T-helper 17 cell (primary cell): ENCODE measurements at places on chromosomes 6 and 20. TPM values are rescaled to one million over a fixed set of nuclear protein-coding genes. Genes with fewer than 3 reads are reported as not detected.
A peak's percentile ranks its signal among the peaks of the same experiment; 100 is the strongest.

GRCh38 chr6:85640821-85641220 lies 1.9 kb downstream of the SYNCRIP start:
- no peak for DNase-seq

GRCh38 chr6:41784581-41785171 lies 2.8 kb upstream of the TOMM6 start:
- no peak for DNase-seq

DNA sequence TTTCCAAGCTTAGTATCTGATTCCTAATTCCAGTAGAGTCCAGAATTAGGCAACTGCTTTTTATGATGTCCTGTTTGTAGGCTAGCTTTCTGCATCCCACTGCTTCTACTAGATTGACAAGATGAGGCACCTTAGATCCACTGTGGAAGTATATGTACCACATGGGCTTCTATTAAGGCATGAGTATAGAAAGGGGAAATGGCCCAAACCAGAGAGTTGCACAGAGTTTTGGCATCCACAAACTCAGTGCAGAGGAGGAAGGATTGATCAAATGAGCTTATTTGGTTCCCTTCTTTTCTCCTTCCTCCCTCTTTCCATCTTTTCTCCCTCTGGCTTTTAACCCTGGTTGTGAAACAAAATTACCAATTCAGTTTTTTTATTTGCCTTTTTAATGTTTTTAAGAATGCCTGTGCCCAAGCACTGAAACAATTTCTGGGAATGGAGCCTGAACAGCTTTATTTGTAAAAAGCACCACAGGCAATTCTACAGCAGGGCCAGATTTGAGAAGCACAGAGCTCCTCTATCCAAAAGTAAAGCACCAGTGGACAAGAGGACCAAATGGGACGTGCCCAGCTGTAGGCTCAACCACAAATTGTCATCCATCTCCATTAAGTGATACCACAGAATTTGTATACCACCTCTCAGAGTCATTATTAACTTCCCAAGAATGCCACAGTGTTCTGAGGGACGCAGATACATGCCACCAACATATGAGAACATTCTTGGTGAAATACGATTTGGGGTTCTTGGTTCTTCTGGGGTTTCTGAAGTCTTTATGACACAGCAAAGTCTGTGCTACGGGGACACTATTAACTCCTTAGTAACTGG lies 969.1 kb downstream of the KIF16B start:
- no peak for DNase-seq

- no peak for DNase-seq
These were observed 183.4 kb downstream of the WDR27 start for GRCh38 chr6:169518451-169518850.

GRCh38 chr6:92684386-92684785 lies 735.0 kb downstream of the EPHA7 start:
- no peak for DNase-seq

- no peak for DNase-seq
These were observed 2.2 kb upstream of the AHI1 start for GRCh38 chr6:135499441-135500340.

- no peak for DNase-seq
These were observed 54.8 kb downstream of the NFATC2 start for GRCh38 chr20:51487565-51488268.

DNA sequence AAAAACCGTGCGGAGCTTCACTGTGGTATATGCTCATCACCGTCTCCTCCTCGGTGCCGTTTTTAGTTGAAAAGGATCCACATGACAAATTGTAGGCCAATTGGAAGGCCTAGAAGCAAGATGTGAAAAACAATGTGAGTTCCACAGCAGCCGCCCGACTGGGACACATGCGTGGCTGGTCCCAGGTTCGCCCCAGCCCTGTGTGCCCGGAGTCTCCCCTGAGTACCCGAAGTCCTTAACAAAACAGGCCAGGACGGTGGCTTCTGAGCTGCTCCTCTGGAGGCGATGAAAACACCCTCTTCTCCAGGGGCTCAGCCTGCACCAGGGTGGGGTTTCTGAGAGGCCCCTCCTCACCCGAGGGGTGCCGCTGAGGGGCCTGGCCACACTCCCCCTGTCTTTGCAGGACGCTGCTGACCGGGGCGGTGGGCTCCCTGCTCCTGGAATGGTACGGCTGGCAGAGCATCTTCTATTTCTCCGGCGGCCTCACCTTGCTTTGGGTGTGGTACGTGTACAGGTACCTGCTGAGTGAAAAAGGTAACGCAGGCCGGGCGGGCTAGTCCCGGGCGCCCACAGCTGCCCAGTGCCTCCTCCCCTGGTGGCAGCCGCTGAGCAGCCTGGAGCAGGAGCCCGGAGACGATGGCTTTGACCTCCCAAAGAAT lies 9.8 kb downstream of the SLC17A9 start:
- no peak for DNase-seq

DNA sequence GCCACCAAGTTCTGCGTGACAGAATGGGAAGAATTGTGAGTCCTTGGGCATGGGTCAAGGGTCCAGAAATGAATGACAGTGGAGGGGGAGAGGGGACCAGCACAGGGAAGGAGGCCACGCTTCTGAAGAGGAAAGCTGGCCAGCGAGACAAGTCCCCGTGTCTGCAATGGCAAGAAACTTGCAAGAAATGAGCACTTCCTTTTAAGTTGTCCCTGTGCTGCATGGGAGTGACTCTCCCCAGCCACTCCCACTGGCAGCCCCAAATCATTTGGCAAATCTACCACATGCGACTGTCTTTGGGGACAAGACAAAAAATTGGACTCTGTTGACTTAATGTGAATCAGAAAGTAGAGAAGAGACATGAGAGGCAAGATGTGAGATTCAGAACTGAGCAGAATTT lies 242.2 kb upstream of the RREB1 start:
- DNase-seq, result no peak

- no peak for DNase-seq
These were observed 46.1 kb downstream of the CD40 start for GRCh38 chr20:46164254-46164653.

- DNase-seq, result peak; percentile 22
These were observed 27.9 kb upstream of the RTF2 start for GRCh38 chr20:56440346-56441007.

KCNQ2 gene
- total RNA-seq, result not detected

SLX4IP gene
- 4.0 TPM for total RNA-seq

DLL1 gene
- 2.7 TPM for total RNA-seq

CTAGE9 gene
- not detected for total RNA-seq

DNA sequence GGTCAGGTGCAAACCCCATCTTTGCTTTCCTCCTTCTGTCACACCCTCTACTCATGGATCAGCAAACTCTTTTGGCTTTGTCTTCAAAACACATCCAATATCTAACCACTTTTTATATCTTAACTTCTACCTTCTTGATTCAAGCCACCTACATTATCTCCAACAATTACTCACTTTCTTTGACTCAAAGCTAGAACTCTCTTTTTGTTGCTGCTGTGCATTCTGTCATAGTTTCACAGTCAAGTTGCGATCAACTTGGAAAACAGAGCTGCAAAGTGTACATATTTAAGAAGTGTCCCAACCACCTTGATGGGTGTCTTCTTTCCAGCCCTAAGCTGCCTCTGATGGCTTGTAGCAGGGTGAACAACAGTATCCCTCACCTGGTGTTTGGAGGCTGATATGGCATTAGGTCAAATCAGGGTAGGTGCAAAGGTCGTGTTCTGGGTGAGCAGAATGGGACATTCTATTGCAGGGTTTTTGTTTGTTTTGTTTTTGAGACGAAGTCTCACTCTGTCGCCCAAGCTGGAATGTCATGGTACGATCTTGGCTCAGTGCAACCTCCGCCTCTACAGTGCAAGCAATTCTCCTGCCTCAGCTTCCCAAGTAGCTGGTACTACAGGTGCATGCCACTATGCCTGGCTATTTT lies 43.4 kb upstream of the RALGAPA2 start:
- no peak for DNase-seq

- no peak for DNase-seq
These were observed 9.9 kb downstream of the NRN1 start for GRCh38 chr6:5996714-5997419.

DNA sequence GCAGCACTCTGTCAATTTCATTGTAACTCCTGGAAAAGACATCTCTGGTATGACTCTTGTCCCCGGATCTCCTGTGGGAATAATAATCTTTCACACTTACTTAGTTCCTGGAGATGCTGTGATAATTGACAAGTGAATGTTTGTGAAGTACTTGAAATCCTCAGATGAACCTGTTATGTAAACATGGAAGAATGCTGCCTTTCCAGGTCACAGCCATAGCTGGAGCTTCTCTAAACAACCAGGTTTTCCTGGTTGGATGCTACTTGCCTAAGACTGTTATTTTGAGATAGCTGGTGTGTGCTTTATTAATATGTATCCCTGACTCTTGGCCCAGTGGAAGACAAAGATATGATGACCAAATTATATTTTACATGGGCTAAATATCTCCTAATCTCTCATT lies 228.6 kb downstream of the KCNQ5 start:
- no peak for DNase-seq

- DNase-seq, result no peak
These were observed 38.2 kb upstream of the NKX2-4 start for GRCh38 chr20:21435576-21435975.

DNA sequence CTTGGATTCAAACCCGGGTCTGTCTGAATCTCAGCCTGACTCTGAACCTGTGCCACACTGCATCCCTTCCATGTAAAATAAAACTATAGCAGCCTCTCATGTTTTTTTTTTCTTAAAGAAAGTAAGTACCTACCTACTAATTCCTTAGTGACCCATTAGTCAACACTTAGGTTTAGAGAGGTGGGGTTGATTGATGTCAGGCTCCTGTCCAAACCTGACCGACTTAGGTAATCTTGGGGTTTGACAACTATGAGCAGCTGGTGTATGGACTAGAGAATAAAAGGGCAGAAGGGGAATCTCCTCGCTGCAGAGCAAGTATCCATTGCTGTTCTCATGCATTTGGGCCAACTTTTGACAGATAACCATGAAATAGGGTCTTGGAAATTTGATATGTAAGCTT lies 6.5 kb downstream of the NKAIN2 start:
- DNase-seq, result no peak

DNA sequence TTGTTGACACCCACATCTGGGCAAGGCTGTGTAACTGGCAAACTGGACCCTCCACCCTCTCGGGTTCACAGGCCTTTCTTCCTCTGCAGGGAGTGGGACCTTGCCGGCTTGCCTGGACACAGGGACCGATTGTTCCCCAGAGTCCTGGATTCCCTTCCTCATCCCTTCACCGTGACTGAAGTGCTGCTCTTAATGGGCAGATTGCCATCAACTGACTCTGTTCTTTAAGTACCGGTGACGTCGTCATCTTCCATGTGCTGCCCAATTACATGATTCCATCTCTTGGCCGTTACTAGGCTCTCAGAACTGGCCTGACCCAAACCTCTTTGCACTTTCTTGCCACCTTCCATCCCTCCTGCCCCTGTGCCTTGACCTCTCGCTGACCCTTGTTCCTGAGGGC lies 85.4 kb downstream of the EYA4 start:
- no peak for DNase-seq

DNA sequence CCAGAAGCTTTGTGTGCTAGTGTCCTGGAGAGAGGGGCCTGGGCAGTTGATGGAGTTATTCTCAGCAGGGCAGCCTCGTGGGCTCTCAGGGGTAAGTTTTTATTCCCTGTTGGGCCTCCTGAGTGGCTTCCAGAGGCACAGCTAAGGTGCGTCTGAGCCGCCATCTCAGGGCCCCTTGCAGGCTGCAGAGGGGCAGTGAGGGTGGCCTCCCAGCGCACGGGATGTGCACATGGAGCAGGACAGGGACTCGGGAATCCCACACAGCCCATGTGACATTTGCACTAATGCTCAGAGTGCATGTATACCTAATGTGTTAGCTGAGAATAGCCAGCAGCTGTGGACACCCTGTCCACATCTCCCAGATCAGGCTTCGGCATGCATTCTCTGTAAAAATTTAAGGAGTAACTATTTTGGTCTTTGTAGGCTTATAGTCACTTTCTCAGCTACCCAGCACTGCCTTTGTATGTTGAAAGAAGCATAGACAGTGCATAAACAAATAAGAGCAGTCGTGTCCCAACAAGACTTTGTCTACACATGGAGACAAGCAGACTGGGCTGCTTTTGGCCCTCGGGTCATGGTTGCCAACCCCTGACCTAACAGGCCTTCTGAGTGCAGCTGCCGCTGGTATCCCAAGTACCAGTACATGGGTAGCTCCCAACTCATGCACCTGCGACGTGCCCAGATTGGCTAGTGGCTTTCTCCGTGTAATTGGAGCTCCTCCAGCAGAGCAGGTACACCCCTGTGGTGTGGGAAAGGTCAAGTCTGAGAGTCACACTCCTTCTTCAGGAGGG lies 18.6 kb upstream of the CST9L start:
- no peak for DNase-seq

GRCh38 chr6:82182756-82183155 lies 64.8 kb downstream of the IBTK start:
- no peak for DNase-seq

CLPSL1 gene
- total RNA-seq, result not detected

GRCh38 chr6:26477426-26477825 lies 19.7 kb downstream of the BTN2A1 start:
- DNase-seq, result no peak

- peak; percentile 36 for DNase-seq
These were observed 13.5 kb upstream of the ZNF391 start for GRCh38 chr6:27374824-27375612.

PLAGL1 gene
- 3.3 TPM for total RNA-seq

RSPH9 gene
- 0.29 TPM for total RNA-seq

GRCh38 chr20:62921119-62921687 lies 5.1 kb downstream of the DIDO1 start:
- peak; percentile 43 for DNase-seq

DNA sequence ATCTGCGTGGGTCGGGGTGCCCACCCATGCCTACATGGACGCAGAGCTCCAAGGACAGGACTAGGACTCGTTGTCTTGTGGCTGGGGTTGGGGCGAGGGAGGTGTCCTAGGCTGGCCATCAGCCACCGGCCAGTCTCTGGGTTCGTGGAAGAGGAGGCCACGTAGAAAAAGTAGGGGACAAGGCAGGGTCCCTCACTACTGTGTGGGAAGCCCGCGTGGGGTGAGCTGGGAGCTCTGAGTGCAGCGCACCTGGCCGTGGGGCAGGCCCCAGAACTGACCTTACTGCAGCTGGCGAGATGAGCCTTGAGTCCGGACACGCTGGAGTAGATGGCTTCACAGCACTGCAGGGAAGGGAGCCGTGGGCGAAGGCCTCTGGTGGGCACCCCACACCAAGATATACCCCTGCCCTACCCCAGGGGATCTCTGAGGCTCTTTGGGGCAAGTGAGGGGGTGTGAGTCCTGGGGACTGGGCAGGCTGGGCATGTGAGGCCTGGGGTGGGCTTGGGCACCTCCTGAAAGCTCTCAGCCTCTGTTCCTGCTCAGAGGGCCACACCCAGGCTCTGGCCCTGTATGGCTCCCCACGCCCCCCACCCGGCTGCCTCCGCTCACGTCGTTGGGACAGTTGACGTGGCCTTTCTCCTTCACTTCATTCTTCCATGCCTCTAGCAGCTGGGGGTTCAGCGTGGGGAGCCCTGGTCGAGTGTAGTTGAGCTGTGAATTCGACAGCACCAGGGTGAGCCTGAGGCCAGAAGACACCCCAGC lies 5.6 kb upstream of the UCKL1 start:
- DNase-seq, result no peak

- no peak for DNase-seq
These were observed 54.0 kb downstream of the ASXL1 start for GRCh38 chr20:32411955-32412706.
